ENCODE measurements at places on chromosomes 16 and 17.

DNA sequence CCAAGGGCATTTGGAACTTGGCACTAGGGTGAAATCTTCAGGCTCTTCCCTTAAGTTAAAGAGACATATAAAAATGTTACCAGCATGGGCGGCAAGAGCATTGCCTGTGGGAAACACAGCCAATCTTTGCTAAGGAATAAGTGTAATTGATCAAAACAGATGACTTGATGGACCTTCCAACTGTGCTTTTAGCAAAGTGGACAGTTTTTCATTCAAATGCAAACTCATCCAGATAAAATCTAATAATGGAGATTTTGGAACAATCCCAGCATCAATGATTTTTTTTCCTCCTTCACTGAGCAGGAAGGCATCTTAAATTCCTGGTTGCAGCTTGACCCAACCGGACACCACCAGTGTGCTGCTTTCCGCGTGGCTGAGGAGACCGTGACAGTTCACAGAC is 42.9 kb upstream of the BHLHA9 start:
- DNase-seq, result no peak

DNA sequence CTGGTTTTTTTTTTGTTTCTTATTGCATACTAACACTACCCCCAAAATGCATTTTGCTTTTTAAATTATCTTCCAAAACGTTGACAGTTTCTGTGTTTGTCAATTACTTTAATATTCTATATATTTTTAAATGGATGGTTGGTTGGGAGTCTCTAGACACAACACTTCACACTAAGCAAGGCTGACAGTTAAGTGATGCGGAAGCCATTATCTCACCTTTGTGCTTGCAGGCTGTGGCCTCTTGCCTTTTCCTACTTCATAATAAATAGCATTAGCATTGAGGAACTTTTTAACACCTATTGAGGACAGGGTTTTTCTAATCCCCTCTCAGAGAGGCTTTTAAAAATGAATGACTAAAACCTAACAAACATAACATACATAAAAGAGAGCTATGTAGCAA is 280.8 kb upstream of the TBX2 start:
- no peak for DNase-seq

DNA sequence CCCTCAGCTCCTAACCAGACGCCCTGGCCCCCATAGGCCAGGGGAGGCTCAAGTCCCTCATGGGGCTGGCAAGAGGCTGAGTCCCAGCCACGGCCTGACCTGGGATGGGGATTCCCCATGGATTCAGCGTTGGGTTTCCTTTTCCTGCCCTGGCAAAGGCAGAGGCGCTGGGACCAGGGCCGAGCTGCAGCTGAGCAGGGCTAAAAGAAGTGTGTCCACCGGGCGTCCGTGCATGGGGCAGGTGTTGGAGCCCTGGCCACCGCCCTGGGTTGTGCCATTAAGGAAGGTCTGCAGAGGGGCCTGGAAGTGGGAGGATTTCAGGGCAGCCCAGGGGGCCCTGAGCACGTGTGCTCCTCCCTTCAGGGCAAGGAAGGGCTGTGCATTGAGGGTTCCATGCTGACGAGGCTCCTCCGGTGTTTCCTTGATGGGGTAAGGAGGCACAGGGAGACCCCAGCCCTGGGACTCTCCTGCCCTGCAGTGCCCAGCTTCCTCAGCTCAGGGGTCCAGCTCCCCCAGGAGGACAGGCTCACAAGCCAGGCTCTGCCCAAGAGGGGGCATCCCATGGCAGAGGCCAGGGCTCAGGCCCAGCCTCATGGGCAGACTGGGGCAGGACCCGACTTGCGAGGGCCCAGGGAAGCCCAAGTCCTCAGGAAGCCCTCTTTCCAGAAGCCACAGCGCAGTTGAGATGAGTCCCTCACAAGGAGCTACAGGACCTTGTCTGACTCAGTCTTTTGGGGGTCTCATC is 10.1 kb downstream of the TBC1D26 start:
- no peak for DNase-seq

DNA sequence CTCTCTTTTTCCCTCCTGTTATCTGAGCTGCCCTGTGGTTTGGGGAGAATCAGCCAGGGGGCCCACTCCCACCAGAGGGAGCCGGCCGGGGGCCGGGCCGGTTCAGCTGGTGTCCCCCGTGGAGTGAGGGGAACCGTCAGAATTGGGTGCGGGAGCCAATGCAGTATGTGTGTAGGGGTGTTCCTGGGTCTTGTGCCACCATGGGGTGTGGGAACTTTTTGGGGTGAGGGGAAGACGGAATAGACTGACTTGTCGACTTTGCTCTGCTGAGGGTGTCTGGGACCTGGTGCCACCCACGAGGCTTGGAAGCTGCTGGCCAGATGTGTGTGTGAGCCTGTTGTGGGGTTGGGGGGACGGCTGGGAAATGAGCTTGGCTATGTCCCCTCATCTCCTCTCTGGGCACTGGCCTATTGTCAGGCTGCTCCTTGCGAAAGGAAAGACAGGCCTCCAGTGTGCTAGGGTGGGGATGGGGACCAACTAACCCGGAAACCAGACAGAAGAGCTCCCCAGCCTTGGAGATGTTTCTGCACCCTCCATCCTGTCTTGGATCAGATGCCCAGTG is 9.9 kb downstream of the RARA start:
- DNase-seq, result no peak

GRCh38 chr16:2905988-2906387 is 5.7 kb upstream of the FLYWCH1 start:
- no peak for DNase-seq

Data from thoracic aorta (tissue), 2 donors.